ENCODE measurements at places on chromosomes 1 and 21.
A peak's percentile ranks its signal among the peaks of the same experiment; 100 is the strongest.

DNA sequence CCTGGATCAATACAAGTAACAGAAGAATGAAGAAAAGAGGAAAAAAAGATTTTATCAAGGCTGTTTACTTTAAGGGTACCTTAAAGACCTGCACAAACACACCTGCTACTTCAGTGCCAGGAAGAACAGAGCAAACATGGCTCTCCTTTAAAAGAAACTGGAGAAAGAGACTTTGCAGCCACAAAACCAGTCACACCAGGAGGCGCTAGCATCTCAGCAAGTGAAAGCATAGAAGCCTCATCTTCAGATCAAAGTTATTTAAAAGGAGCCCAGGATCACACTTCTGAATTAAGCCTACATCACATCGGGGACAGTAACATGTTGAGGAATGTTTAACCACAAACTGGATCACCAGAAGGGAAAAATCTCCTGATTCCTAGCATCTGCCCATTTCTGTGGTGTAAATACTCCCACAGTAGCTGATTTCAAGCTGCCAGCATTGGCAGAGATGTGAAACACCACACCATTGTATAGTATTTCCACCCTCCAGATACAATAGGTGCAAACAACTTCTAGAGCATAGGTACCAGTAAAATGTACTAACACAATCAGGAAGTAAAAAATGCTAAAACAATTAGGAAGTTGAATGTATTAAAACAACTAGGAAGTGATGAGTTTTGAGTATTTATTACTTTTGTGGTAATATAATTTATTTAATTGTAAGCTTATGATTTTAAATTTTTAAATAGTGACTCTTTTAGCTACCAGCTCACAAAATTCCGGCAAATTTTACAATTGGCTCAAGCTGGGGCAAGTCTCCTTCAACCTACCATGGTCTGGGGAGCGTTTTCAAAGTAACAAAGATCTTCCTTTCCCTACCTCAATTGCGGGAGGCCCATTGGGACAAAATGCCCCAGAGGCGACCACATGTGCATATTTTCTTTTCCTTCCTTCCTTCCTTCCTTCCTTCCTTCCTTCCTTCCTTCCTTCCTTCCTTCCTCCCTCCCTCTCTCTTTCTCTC, 105.3 kb upstream of the CLDN14 start:
- no peak for DNase-seq

DNA sequence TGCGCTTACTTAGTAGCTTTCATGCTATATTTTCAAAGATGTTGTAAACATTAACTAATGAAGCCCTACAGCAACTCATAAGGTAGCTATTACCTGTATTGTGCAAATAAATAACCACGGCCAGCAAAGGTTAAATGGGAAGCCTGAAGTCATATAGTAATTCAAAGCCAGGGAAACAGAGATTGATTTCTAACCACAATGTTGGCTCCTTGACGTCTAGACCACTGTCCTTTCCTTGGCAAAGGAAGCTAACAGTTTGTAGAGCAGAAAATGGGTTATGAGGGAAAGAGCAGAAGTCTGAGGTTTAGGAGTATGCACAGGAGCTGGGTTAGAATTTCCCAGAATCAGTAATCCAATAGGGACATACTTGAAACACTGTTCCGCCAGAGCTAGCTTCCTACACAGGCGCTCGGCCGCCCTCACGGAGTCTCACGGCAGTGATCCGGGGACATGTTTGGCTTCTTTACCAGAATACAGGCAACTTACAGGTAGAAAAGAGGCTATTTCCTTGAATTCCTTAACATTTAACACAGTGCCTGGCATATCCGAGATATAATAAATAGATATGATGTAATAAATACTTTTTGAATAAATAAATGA, 298.8 kb upstream of the LYPLAL1 start:
- DNase-seq: no peak

DNA sequence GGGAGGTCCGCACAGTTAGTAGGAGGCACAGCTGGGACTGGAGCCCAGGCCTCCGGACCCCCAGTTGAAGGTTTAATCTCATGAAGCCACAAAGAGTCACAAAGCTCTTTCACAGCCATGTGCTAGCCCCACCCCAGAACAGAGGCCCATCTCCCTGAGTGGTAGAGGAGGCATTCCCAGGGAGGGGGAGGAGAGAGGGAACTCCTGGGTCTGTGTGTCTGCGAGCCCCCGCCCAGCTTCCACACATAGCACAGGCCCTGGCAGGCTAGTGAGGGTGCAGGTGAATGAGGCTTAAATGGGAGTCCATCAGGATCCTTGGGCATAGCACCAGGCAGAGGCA, 197.8 kb downstream of the MATN1 start:
- no peak for DNase-seq

- no peak for DNase-seq
Measured at GRCh38 chr1:37765916-37766664, 1.2 kb upstream of the EPHA10 start.

GRCh38 chr1:227845147-227845458, 29.6 kb downstream of the PRSS38 start:
- DNase-seq: no peak

DNA sequence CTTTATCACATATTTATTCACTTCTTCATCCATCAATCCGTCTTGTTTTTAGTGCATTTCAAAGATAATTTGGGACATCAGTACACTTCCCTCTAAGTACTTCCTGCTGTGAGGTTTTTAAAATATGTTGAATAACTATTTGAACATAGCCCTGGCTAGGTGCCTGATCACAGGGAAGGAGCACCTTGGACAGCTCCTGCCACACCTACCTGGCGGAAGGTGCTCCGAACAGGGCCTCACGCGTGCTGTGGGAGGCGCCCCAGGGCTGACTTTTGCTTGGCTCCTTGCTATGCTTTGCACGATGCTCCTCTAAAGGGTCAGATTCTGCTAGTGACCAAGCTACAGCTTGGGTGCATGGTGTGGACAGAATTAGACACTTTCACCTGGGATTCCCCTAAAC, 4.9 kb upstream of the ATXN7L2 start:
- DNase-seq: no peak

DNA sequence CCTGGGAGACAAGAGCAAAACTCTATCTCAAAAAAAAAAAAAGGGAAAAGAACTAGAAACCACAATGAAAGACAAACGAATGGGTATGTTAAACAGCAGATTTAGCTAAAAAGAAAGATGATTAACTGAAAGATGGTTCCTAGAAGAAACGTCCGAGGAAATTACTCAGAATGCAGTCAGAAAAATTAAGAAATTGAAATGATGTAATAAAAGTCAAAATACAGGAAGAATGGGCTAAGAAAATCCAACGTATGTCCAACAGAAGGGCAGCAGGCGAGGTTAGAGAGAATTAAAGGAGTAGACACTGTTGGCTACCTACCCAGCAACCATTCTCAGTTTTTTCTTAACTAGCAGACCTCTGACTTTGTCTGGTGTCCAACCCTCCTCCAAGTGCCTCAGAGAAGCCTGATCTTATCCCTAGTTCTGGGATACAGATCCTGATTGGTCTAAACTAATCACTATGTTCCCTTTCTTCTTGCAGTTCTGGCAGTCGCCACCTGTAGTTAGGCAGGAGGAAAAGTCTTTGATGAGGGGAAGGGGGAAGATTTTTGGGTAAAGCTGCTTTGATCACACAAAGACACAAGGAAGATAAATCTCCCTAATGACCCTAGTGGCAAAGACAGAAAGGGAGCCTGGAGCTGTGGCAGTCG, 25.7 kb downstream of the GPR161 start:
- DNase-seq: no peak

- peak; percentile 62 for DNase-seq
Measured at GRCh38 chr1:119582801-119583200, 65.3 kb downstream of the ZNF697 start.
